ENCODE measurements at places on chromosomes 16 and 17.

DNA sequence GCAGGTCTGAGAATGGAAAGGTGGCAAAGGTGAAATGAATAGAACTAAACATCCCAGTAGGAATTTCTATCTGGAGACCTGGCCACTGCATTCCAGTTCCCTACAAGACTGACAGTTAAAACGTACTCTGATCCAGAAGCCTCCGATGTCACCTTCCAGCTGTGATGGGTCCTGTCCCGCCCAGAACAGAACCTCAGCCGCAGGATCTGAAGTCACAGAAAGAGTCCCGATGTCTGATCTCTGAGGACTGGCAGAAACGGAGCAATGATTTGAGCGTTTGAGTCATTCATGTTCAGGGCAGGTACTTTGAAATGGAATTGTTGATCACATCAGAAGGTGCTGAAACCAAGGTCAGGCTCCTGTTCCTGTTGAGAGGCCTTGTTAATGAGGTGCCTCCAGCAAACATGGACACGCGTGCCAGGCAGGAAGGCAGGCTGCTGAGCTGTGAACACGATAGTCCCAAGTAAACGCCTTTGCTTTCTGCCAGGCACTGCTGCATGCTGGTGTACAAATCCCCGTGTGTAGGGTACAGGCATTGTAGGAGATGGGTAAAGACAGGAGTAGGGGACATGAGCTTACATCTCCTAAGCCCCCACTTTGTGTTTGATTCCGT, 61.4 kb downstream of the VAT1L start:
- DNase-seq: no peak

DNA sequence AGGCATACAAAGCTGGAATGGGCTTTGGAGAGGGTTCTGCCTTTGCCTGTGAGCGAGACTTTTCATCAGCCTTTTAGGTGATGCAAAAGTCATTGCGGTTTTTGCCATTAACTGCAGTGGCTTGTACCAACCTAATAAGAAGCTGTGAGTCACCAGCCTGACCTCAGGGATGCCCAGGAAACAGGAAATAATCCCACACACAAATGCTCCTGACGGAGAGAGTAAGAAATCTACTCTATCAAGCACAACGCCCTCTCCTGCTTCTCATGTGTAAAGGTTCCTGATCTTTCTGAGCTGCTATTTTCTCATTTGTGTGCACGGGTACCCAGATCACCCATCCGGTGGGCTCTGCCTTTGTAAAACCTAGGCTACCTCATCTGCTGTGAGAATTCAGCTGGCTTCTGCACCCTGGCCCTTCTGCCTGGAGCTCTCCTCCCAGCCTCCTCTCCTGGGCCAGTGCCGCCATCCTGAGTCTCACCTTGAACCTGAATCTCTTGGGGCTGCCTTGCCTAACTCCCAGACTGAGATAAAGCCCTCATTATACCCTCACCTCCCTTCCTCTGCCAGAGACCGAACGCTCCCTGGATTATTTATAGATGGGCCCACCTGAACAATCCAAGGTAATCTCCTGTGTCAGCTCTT, 299.7 kb downstream of the C16orf95 start:
- no peak for DNase-seq

GRCh38 chr17:50200457-50201275, 765 bp downstream of the COL1A1 start:
- peak; percentile 92 for DNase-seq

- no peak for DNase-seq
Observed at GRCh38 chr17:15273141-15273793, 8.1 kb upstream of the PMP22 start.

DNA sequence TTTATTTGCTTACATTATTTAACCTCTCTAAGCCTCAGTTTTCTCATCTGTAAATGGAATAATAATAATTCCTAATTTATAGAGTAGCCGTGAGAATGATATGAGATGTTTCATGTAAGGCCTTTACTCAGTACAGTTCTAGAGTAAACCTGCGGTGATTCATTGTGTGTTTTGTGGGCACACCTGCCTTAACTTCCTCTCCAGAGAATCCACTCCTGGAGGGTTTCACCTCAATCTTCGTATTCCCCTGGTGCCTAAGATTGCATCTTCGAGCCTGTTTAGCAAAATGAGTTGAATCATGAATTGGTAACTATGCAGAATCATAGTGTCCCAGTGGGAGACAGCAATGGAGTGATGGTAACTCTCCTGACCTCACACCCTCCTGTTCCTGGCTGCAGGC, 52.3 kb downstream of the DNAH2 start:
- DNase-seq: no peak

DNA sequence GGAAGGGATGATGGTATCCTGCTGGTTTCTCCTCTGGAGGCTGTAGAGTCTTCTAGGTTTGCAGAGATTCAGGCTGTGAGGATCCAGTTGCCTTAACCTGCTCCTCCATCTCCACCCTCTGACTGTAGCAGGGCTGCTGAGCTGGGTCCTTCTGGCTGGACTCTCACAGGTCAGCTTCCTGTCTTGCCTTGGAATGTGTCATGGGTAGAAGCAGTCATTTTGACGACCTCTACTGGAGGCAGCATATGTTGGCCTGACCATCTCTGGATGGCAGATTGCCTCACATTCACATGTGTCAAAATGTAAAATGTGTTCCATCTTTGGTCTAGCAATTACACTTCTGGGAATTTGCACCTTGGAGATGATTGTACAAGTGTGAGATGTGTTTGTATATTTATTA, 504.4 kb upstream of the EEF2KMT start:
- no peak for DNase-seq

- no peak for DNase-seq
Observed at GRCh38 chr16:24851700-24852099, 5.9 kb downstream of the SLC5A11 start.

DNA sequence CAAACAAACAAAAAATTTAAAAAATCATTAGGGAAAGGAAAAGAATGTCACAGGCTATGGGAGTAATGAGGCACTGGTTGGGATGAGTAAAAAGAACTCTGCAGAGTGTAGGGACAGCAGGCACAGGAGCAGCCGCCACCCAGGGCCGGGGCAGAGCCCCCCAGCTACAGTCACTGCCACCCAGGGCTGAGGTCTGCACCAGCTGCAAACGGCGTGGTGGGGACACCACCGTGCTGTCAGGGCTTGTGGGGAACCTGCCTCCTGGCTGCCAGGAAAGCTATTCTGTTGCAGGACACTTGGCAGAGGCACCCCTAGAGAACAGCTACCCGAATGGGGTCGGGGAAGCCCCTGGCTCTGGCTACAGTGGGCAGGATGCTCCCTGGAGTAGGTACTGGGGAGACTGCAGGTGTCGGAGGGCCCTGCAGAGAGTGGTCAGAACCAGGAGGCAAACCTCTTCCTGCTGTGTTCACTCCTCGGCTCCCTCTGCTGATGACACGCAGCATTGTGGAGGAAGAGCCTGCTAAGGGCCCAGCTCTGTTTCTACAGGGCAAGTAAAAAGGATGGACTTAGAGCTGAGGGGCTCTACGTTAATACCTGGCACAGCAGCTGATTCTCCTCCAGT, 32.3 kb upstream of the CAPN15 start:
- DNase-seq: no peak

DNA sequence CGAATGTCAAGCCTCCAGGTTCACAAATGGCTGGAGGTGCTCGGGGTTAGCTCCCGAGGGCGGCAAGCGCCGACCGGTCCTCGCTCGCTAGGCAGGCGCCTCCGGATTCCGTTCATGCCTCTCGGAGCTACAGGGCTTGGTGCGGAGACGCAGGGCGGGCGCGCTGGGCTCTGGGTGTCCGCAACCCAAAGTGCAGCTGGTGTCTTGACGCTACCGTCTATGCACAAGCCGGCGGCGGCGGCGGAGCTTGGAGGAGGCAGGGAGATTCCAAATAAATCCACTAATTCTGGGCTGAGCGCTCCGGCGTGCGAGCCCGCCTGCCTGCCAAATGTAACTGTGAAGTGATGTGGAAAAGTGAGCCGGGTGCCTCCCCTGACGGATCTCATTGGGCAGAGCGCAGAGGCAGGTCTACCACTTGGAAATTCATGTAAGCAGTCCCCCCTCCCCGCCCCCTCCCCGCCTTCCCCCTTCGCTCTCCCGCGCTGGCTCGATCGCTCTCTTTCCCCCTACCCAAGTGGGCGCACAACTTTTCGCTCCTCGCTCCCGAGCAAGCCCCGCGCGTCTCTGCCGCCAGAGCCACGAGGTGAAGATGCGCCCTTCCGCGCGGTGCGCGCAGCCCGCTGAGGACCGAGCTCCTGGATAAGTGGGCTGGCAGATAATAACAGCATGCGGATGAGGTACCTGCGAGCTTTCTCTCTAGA, at the start of gene CDH8:
Gene CDH8, minus strand, starts transcription at position 338 of the 701 bp plus-strand sequence. CDS start 15,035 bp downstream, outside the sequence.
- DNase-seq: peak; percentile 46

DNA sequence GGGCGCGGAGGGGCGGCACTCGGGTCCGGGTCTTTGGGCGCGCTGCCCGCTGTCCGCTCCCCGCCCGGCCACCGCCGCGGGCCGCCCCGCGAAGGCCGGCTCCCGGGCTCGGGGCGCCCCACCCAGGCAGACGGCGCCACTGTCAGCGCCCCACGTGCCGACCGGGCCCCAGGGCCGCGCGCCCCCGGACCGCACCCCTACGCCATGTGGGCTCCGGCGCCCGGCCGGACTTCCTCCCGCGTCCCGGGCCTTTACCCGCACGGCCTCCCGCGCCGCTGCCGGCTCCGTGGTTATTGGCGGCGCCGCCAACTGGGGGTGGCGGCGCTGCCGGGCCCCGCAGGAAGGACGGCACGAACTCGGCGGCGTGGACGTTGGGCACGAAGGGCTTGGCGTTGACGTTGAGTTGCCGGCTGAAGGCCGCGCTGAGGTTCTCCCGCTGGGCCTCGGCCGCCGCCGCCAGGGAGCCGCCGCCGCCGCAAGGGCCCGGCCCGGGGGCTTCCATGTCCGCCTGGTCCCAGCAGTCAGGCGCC, 577 bp downstream of the GSPT1 start:
- peak; percentile 69 for DNase-seq

- DNase-seq: no peak
Observed at GRCh38 chr17:49297141-49297540, 64.9 kb downstream of the ZNF652 start.

DNA sequence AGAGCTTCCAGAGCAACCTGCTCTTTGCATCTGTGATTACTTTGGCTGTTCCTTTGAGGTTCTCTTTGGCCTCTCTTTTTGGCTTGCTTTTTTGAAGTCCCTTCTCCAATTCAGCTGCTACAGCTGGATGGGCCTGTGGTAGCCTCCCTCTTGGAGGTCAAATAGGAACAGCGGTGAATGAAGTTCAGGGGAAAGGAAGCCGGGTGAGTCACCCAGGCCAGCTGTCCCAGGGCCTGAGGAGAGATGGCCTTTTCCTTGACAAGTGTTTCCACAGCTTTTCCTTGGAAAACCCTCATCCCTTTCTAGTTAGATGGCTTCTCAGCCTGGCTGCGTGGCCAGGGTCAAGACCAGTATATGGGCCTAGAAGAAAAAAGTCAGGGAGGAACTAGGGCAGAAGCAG, 103.1 kb downstream of the STX8 start:
- DNase-seq: no peak

DNA sequence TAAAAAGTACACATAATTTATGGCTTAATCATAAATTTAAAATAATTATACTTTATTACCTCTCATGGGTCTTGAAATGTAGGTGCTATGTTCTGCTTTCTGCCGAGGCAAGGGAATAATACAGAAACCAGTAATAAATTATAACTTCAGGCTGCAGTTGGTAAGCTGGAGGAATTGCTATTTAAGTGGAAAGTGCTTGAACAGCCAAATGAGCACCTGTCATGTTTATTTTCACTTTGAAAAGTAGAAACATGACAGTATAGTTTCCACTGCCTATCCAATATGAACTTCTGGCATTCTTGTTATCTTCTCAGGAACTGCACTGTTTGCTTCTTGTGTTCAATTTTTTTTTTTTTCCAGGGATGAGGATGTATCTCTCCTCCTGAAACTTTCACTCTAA, 146.0 kb downstream of the FTO start:
- DNase-seq: no peak

DNA sequence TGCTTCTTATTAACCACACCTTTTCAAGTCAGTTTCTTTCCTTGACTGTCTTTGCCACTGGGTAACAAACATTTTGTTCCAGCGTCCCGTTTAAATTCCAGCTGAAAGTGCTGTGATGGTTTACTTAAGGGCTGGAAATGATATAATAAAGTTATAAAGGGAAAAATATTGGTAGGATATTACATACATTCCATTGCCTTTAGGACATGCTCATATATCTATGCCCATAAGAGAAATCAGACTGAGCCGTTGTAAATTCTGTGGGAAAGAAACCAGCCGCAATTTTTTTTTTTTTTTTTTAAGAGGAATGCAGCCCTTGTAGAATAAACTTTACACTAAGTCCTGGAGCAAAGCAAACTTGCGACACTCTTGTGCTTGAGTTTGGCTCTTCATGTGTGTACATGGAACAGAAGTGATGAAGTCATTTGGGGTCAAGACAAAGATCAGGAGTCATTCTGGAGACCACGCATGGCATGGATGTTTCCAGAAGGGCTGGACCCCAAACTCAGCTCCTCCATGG, 210.9 kb downstream of the XYLT1 start:
- no peak for DNase-seq

DNA sequence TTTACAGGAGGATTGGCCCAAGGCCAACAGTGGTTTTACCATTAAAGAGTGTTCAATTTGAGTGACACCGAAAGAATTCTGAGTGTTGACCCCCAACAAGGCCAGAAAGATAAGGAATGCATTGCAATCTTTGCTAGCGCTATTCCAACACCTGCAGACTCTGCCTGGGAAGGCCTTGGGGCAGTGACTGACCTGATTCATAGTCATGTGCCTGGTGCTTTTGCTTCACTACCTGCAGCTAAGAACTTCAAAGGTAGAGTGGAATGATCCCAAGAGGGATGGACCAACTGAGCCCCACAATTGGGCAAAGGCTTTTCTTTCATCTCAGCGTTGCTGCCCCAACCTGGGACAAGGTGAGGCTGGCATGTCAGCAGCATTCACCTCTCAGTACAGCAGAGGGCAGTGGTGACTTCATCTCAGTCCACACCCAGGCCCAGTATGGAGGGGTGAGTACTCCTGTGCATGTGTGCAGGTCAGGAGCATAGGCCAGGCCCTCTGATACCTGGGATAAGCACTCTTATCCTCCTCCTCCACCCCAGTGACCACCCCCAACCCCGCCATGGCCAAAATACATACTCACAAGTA, 149.6 kb upstream of the GNAO1 start:
- DNase-seq: no peak

- no peak for DNase-seq
Observed at GRCh38 chr16:56266641-56267607, 75.6 kb downstream of the GNAO1 start.

DNA sequence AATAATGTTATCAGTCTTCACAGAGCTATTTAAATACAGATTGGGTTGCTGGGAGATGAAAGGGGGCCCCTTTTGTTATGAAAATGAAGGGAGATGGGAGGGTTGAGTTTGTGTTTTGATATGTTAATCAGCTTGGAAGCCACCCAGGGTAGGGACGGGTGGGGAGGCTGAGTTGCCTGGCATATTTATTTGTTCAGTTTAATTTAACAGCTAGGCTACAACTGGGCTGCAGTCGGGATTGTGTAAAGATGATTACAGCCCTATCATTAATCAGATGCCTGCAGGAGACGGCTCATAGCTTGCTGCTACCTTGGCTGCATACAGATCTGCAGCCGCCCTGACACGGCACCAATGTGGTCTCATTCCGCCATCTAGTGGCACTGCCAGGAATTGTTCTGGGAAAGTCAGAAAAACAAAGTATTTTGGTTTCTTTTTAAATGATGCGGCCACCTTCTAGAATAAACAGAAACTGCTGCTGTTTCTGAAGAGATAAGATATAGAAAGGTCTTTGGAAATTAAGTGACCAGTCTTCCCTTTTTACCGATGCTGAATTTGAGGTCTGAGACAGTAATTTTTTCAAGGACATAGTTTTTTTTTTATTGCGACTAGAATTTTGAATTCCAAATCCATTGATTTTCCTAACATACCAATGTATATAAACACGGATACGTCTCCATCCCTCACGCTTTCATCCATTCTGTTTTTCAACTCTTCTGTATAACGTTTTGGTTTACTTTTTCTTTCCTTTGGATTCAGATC, 458.0 kb upstream of the ASIC2 start:
- peak; percentile 57 for DNase-seq
